ENCODE measurements at places on chromosomes 3 and 15.
A peak's percentile ranks its signal among the peaks of the same experiment; 100 is the strongest.

DNA sequence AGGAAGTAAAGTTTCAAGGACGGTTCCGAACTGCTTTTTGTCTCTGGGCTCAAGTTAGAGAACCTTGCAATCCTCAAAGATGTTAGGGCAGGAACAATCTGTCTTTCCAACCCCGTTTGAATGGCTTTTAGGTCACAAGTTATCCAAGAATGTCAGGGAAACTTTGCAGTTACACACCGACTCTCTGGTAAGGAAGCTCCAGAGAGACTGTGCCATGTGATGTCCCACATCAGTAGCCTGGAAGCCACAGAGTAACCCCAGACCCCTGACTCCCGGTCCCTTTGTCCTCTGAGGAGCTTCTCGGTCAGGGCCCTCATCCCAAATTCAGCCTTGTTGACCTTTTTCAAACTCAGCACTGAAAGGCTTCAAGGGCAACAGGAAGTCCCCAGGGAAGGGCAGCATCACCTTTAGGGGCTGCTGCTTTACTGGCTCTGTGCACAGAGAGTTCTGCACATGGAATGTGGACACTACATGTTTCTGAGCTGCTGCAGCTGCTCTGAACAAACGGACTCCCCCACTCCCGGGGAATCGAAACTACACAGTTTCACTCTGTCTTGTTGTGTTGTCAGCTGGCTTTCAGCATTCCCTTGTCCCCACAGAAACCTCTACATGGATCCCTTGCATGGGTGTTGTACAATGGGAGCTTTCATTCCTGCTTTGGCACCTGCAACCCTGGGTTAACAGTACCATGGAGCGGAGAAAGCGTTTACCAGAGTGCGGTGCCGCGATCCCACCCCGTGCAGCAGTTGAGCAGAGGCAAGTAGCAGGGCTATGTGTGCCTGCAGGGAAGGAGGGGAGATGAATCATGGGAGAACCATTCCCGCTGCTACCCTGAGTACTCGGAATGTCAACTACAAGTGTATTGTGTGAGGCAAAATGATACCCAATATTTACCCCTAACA lies 408.2 kb upstream of the THBS1 start:
- no peak for DNase-seq

DNA sequence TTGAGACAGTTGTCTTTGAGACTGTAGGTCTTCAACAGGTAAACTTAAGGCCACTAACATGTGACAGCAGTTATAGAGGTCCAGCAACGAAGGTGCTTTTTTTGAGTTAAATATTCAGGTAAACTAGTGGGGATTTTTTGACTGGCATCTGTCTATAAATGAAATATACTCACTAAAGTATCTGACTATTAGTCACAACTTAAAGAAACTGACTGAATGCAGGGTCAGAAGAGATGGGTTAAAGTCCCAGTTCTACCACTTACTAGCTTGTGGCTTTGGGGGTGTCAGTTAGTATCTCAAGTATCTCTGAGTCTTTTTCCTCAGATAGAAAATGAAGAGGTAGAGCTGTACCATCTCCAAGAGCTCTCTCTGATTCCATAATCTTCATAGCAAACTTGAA lies 18.0 kb downstream of the MIX23 start:
- no peak for DNase-seq

GRCh38 chr3:152026033-152026556 lies 152.7 kb downstream of the SUCNR1 start:
- peak; percentile 91 for DNase-seq

- DNase-seq, result no peak
These were observed 193.6 kb downstream of the UBE2E2 start for GRCh38 chr3:23396746-23397145.

GRCh38 chr3:189914799-189915198 lies 205.9 kb downstream of the P3H2 start:
- DNase-seq, result peak; percentile 76
